Panc1 (cell line): ENCODE measurements at places on chromosomes 1 and 21. TPM values are rescaled to one million over a fixed set of nuclear protein-coding genes. Genes with fewer than 3 reads are reported as not detected.

Gene MNDA
- not detected for total RNA-seq

Gene IGSF9
- 0.51 TPM for total RNA-seq

Gene SHE
- total RNA-seq, result 0.03 TPM

Gene ZFP69B
- 11.6 TPM for total RNA-seq

Gene LGALS8
- 221 TPM for total RNA-seq

Gene RSPH1
- total RNA-seq, result 0.46 TPM

Gene SERTAD4
- 0.31 TPM for total RNA-seq

Gene TDRKH
- 33.6 TPM for total RNA-seq

Gene OR2G6
- not detected for total RNA-seq

Gene SLAMF8
- not detected for total RNA-seq

Gene CCDC185
- total RNA-seq, result not detected

Gene S100B
- total RNA-seq, result not detected

Gene MAP3K7CL
- total RNA-seq, result 0.31 TPM

Gene HCRTR1
- total RNA-seq, result 0.18 TPM

Gene IFT25
- total RNA-seq, result 42.9 TPM

Gene SLFNL1
- total RNA-seq, result 0.10 TPM

Gene OLFM3
- not detected for total RNA-seq

Gene ELAVL4
- not detected for total RNA-seq

Gene DMRTA2
- not detected for total RNA-seq

Gene EPHB2
- 29.0 TPM for total RNA-seq

Gene GBP5
- total RNA-seq, result 0.10 TPM

Gene MYCL
- 2.0 TPM for total RNA-seq

Gene CHD5
- 62.9 TPM for total RNA-seq

Gene SPRR5
- not detected for total RNA-seq

Gene PDZK1
- 2.3 TPM for total RNA-seq

Gene CDA
- 0.62 TPM for total RNA-seq

Gene OR10J1
- not detected for total RNA-seq

Gene WDR3
- total RNA-seq, result 30.7 TPM

Gene TCEANC2
- total RNA-seq, result 5.1 TPM

Gene C1QC
- total RNA-seq, result 0.64 TPM

Gene C4BPA
- total RNA-seq, result 0.26 TPM

Gene PRELP
- not detected for total RNA-seq

Gene PCP4
- not detected for total RNA-seq

Gene GJA5
- not detected for total RNA-seq

Gene S100A14
- total RNA-seq, result 0.57 TPM

Gene LAMC1
- total RNA-seq, result 113 TPM

Gene LCE3D
- total RNA-seq, result not detected

Gene ZBTB17
- total RNA-seq, result 41.6 TPM

Gene TAL1
- 0.05 TPM for total RNA-seq

Gene OR2W3
- total RNA-seq, result not detected

Gene SYDE2
- total RNA-seq, result 18.2 TPM

Gene OR2L5
- total RNA-seq, result not detected

Gene ZRANB2
- 64.9 TPM for total RNA-seq

Gene TNFRSF9
- total RNA-seq, result 0.23 TPM

Gene PTPN7
- total RNA-seq, result 0.33 TPM

Gene SYNC
- 1.3 TPM for total RNA-seq

Gene FAM177B
- total RNA-seq, result not detected

Gene EDN2
- total RNA-seq, result not detected

Gene ODR4
- 16.6 TPM for total RNA-seq

Gene IFI44L
- total RNA-seq, result 0.10 TPM

Gene SLC25A34
- total RNA-seq, result 0.64 TPM

Gene BSND
- not detected for total RNA-seq
